Hematopoietic multipotent progenitor cell treated with erythropoietin and hydrocortisone succinate and interleukin-3 and kit ligand, for 4 days (in vitro differentiated cells): ENCODE measurements at places on chromosomes 12 and 14.

DNA sequence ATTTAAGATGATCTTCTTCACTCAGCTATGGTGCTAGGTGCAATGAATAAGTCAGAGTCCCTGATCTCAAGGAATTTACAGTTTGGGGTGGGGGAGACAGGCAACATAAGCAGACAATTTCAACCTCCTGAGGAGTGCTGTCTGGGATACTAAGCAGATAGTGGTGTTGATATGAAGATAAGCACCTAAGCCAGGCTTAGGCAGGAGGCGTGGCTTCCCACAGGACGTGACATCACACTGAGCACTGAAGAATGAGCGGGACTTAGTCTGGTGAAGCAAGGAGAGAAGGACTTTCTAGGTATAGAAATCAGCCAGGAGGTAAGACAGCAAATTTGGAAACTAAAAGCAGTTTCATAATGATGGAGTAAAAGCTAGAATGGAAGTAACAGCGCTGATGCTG lies 6.8 kb downstream of the PRPH start:
- DNase-seq, result no peak

GRCh38 chr12:66061557-66062289 lies 68.8 kb downstream of the LLPH start:
- no peak for DNase-seq

- DNase-seq, result no peak
These were observed 718 bp upstream of the JDP2 start for GRCh38 chr14:75427126-75427481.

- no peak for DNase-seq
These were observed 129.5 kb downstream of the KIF26A start for GRCh38 chr14:104267895-104268294.

DNA sequence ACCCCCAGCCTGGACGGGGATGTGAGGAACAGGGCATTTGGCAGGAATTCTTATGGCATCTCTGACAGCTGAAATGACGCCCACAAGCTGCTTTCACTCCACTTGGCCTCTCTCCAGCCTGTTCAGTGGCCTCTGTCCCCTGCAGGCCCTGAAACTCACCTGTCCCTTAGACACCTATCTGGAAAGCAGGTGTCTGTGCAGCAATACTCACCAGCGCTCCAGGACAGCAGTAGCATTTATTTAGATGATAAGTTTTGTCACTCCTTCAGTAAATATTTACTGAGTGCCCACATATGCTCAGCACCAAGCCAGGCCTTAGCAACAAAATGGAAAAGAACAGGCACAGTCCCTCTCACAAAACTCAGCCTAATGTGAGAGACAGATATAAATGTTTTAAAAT lies 311.1 kb upstream of the FKBP4 start:
- no peak for DNase-seq

- no peak for DNase-seq
These were observed 40.3 kb upstream of the TRAF3 start for GRCh38 chr14:102736956-102737355.

GRCh38 chr12:107386569-107386968 lies 293.2 kb upstream of the CRY1 start:
- DNase-seq, result peak; percentile 20

- no peak for DNase-seq
These were observed 1506.9 kb downstream of the AACS start for GRCh38 chr12:126572170-126572569.

GRCh38 chr12:75900781-75901254 lies 130.8 kb downstream of the PHLDA1 start:
- no peak for DNase-seq

GRCh38 chr14:100386121-100386520 lies 63.0 kb downstream of the SLC25A47 start:
- DNase-seq, result no peak

- no peak for DNase-seq
These were observed 18.8 kb downstream of the BMAL2 start for GRCh38 chr12:27351476-27351875.

- DNase-seq, result peak; percentile 61
These were observed 54.2 kb upstream of the CERS5 start for GRCh38 chr12:50221228-50222008.

GRCh38 chr14:54808326-54809161 lies 94.1 kb downstream of the GCH1 start:
- DNase-seq, result no peak

DNA sequence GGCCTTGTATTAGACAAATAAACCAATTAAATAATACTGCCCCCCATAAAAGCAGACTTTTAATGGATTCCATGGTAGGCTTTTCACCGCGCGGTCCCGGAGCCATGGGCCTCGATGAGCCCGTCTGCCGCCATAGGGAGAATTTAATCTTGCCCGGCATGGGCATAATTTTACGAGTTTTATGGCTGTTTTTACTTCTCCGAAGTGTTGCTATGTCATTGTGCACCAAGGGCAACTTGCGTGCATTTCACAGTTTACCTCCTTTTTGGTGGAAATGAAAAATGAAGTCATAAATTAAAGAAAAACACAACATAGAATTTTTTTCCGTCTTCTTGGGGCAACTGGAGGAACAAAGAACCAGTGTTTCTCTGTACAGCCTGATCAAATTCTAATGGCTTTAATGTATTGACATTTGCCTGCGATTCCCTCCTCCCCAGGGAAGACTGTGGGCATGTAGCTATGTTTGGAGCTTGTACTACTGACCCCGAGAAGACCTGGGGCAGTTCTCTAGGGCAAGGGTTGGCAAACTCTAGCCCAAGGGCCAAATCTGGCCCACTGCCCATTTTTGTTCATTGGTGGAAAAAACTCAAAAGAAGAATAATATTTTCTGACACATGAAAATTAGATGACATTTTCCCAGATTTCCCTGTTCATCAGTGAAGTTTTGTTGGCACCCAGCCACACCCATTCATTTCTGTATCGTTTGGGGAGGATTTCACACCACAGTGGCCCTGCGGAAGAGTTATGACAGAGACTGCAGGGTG lies 142.7 kb downstream of the CHST11 start:
- no peak for DNase-seq

- DNase-seq, result no peak
These were observed 458.8 kb upstream of the SOX5 start for GRCh38 chr12:24408305-24408704.

DNA sequence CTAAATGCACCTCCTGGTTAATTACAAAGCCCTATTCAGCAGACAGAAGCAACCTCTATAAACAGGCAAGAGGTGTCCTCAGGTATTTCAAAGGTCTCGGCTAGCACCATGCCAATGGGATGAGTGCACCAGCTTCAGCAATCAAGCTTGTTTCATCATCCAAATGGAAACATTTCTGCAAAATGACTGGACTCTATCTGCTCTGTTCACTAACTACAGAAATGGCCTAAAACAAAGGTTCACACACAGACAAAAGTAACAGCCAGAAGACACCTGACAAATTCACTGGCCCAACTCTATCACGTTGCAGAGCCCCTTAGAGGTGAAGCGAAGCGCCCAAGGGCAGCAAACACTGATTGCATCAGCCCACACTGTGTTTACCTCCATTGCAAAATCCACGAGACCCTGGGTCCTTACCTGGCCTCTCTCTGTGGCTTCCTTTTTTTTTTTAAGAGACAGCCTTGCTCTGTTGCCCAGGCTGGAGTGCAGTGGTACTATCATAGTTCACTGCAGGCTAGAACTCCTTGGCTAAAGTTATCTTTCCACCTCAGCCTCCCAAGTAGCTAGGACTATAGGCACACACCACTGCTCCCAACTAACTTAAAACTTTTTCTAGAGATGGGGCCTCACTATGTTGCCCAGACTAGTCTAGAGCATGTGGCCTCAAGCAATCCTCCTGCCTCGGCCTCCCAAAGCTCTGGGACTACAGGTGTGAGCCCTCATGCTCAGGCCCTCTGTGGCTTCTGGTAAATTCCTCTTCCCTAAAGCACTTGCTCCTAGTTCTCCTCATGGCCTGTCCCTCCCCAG lies 8.5 kb upstream of the SYNE3 start:
- DNase-seq, result no peak

DNA sequence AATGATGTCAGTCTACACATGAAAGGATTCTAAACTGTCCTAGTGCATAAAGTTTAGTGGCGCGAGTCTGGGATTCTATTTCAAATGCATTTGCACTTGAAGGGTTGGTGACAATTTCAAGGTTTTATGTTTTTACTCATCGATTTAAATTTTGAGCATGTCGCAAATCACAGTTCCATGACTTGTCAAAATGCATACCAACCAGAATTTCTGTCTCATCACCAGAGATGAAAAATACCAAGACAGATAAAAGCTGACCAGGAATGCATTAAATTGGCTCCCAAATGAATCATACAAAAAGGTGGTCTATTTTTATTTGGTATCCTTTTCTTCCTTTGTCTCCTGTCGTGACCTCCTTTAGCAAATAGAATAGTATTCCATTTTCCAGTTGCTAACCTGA lies 25.2 kb downstream of the TMEM30B start:
- no peak for DNase-seq

GRCh38 chr14:30678926-30679431 lies 56.9 kb downstream of the SCFD1 start:
- peak; percentile 58 for DNase-seq

- no peak for DNase-seq
These were observed 61.8 kb downstream of the FBXL14 start for GRCh38 chr12:1532375-1533165.

- DNase-seq, result no peak
These were observed 697.1 kb upstream of the SEL1L start for GRCh38 chr14:82230748-82231147.
